ENCODE measurements at places on chromosomes 1 and 21.

DNA sequence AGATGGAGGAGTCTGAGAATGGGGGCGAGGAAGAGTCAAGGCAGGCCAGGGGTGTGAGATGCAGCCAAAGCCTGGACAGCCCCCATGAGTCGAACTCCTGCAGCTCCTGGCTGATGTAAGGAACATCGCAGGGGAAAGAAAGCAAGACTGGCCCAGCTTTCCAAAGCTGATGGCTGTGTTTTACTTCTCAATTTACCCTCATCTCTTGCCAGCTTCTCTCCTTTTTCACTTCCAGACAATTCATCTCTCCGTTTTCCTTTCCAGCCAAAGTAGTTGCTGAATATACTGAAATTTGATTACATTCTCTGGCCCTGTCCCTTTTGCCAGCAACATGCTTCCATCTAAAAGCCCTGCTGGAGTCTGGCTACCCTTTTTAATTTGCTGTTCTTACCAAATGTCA, 40.0 kb upstream of the UBE2U start:
- no peak for DNase-seq

- no peak for DNase-seq
Observed at GRCh38 chr1:60665311-60665710, 417.1 kb upstream of the NFIA start.

DNA sequence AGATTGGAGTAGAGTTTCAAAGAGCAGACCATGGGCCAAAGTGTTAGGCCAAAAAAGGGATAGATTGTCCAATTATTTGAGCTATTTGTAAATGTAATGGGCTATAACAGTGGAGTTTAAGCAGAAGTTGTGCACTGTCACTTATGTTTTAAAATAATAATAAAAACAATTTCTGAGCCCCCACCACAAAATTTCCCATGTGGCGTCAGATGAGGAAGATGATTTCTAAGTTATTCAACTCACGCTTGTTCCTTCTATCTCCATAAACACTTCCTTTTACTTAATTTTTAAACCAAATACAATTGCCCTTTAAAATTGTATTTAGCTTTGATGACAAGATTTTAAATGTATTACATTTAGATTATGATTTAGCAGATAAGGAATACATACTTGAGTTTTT, 330.0 kb downstream of the PTPRC start:
- no peak for DNase-seq

DNA sequence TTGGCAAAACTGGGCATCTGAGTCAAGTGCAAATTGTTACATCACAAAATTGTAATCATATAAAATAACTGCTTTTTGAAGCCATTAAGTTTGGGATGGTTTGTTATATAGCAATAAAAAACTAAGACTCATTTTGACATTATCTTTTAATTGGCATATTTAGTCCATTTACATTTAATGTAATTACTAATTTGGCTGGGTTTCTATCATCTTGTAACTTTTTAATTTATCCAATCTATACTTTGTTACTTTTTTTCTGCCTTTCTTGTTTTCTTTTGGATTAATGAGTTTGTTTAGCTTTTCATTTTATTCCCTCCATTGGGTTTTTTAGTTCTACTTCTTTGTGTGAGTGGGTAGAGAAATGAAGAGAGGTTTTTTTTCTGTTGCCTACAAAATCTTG, 76.3 kb downstream of the DRAM2 start:
- DNase-seq: no peak

GRCh38 chr1:29450591-29450990, 214.3 kb downstream of the PTPRU start:
- DNase-seq: no peak

- no peak for DNase-seq
Observed at GRCh38 chr1:2606396-2606880, 19.9 kb downstream of the PRXL2B start.

GRCh38 chr1:19450811-19451515, 34.4 kb downstream of the CAPZB start:
- no peak for DNase-seq

DNA sequence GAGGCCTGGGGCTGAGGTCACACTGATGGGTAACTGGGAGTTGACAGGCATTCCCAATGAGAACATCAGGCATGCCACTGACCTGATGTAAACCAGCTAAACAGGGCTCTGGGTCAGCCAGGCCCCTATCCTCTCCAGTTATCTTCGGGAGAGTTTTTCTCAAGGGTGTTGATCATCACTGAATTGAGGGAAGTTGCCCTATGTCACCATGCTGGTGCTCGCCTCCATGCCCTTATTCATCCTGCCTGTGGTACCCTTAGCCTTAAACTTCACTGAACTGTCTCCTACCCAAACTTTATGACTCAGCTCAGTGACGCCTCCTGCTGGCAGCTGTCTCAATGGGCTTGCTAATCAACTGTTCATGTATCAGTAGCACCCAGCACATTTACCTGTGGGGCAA, 80.7 kb upstream of the TNR start:
- DNase-seq: no peak

- peak; percentile 45 for DNase-seq
Observed at GRCh38 chr1:32612189-32612881, 38.0 kb downstream of the ZBTB8OS start.

- no peak for DNase-seq
Observed at GRCh38 chr1:209318181-209319056, 265.1 kb upstream of the CAMK1G start.

DNA sequence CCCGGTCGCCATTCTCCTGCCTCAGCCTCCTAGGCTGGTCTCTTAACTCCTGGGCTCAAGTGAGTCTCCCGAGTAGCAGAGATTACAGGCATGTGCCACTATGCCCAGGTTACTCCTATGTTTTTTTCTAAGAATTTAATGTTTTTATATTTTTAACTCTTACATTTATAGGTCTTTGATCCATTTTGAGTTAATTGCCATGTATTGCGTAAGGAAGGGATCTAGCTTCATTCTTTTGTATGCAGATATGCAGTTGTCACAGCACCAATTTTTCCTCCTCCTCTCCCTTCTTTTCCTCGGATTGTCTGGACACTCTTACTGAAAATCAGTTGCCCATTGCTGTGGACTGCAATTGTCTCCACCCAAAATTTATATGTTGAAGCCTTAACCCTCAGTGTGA, 11.5 kb downstream of the BTBD8 start:
- no peak for DNase-seq

GRCh38 chr1:198904321-198904720, 265.5 kb downstream of the PTPRC start:
- DNase-seq: no peak

DNA sequence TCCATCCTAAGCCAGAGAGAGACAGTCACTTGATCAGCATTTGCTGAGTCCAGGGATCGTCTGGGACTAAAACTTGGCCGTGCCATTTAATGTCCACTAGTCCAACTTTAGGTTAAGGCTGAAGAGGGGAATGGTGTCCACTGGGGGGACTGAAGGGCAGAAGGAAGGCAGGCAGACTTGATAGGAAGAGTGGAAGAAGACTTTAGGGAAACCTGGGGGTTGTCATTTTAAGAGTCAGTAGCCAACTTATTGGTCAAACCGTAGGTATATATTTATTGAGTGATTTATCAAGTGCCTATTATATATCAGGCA, 1.3 kb upstream of the LMOD1 start:
- no peak for DNase-seq

- no peak for DNase-seq
Observed at GRCh38 chr1:103945774-103946173, 196.1 kb downstream of the AMY1C start.

- DNase-seq: no peak
Observed at GRCh38 chr1:201511396-201511940, 4.5 kb upstream of the CSRP1 start.

GRCh38 chr1:10647414-10648170, 148.9 kb downstream of the CASZ1 start:
- DNase-seq: no peak

DNA sequence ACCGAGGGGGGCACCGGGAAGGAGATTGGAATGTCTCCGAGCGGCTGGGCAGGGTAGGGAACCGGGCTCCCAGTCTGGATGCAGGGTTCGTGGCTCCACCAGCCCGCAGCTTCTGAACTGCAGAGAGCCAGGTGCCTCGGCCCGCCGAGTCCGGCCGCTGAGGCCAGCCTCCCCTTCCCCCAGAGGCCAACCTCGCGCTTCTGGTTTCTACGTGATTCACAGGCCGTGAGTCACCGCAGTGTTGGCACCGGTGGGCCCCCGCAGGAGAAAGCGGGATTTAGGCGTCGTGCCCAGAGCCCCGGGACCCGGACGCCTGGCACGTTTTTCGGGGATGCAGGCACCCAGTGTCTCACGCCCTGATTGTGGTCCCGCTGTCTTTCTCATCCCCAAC, 458 bp downstream of the CRABP2 start:
- DNase-seq: peak; percentile 27

DNA sequence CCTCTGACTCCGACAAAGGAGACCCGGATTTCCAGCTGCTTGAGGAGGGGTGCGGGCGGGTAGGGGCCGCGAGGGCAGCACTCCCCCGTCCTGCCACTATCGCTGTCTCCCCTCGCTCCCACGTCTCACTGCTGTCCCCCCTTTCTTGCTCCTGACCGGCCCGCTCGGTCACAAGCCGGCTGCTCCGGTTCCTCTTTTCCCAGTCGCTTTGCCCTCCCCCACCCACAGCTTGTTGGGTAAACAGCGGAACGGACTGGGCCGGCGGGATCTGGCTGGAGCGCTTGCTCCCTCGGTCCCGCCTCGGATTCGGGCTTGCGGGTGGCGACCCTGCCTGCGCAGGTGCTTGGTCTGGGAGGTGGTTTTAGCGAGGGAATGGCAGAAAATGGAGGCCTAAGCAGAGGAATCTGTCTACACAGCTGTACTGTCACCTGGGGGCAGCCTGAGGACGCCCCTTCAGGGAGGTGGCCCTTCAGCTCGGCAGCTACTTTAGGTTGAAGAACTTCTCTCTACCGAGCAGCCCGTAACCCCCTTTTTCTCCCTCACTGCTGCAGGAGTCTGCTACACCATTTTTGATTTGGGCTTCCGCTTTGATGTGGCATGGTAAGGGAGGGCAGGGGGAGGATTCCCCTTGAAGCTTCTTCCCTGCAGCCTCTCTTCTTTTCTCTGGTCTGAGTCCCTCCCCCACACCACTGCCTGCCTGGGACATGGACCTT, 645 bp downstream of the ATP6V0B start:
- no peak for DNase-seq

DNA sequence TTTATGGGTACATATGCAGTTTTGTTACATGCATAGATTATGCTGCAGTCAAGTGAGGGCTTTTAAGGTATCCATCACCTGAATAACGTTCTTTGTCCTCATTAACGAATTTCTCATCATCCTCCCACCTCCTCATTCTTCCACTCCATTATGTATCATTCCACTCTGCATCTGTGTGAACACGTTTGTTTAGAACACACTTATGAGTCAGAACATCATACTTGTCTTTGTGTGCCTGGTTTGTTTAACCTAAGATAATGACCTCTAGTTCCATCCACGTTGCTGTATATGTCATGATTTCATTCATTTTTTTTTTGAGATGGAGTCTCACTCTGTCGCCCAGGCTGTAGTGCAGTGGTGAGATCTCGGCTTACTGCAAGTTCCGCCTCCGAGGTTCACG, 6.7 kb upstream of the MPC2 start:
- no peak for DNase-seq

DNA sequence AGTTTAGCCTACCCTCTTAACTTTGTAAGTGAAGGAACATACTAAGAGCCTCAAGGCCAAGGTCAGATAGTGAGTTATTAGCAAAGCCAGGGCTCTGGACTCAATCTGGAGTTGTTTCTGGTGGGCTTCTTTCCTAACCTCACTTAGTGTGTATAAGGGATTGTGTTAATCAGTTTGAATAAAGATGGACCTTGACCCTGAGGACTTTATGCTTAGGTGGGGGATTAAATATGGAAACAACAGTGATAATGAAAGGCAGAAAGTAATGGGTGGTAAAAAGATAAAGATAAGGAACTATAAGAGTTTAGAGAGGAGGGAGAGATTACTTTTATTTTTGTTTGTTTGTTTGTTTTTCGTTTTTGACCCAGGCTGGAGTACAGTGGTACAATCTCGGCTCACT, 5.5 kb downstream of the RABGAP1L start:
- DNase-seq: no peak

DNA sequence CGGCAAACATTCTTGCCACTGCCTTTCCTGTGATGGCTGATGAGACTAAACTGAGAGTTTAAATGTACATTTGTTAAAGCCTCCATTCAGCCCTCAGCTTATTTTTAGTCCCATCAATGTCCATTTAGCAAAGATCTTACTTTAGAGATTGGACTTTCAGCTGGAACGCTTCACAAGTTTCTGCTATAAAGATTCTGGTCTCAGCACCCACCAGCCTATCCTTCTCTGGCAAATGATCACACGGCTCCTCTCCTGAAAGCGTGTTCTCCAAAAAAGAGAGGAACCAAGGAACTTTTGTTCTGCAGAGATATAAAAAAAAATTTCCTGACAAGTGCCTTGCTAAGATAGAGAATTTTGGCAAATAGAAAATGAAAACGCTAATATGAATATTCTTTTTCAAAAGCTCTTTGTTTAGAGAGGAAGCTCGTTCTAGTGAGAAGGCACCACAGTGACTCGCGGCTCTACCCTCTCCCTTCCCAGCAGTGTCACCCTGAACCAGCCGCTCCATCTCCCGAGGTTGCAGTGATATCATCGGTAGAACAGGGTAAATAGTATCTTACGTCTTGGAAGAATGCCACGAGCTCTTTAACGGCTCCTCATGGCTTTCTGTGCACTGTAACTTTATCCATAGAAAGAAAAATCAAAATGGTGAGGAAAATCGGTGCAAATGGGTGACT, 200.2 kb downstream of the APP start:
- DNase-seq: no peak

GRCh38 chr1:188723332-188724020, 1754.2 kb downstream of the BRINP3 start:
- no peak for DNase-seq

DNA sequence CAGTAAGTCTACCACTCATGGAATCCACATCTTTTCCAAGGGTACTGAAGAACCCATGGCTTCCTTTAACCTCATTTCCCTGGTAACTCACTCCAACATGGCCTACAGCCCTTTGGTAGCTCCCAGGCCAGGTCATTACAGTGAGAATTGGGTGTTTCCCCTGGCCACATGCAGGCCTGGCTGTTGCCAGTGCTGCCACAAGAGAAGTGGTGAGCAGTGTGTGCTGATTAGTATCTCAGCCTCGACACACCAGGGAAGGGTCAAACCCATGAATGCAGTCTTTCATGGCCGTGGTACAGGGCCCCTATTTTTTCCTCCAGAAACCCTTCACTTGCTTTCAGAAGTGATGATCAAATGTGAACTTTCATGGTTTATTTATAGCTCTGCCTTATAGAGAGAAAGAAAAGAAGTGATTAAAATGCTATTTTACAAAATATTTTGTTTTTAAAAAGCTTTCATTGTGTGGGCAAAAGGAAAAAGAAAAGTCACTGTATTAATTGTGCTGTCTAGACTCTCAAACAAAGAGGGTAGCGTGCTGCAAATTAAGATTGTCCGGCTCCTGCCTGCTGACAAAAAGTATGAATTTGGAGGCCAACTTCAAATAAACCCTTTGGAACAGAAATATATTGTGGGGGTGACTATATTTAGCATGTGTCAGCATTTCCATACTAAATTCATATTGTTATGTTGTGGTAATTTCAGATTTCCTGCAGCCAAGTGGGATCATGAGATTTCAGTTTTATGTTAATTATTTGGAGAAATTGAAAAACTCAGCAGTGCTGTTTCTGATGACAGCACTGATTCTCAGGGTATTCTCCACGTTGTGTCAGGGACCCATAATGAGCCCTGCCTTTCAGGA, 62.0 kb upstream of the HOOK1 start:
- no peak for DNase-seq

All from activated gamma-delta T cell (primary cell).